ENCODE measurements at places on chromosomes 1 and 21. TPM values are rescaled to one million over a fixed set of nuclear protein-coding genes. Genes with fewer than 3 reads are reported as not detected.

- no peak overlapping the region for H3K27ac ChIP-seq
- DNase-seq = no peak
- no peaks in the 10 kb centered on the region for H3K36me3 ChIP-seq
- no peaks in the 10 kb centered on the region for H3K27me3 ChIP-seq
- no peak overlapping the region for H3K4me3 ChIP-seq
- no peaks in the 10 kb centered on the region for H3K4me1 ChIP-seq
These were observed 17.1 kb downstream of the TEX35 start for GRCh38 chr1:178530037-178530402.

The SPRR4 gene
- not detected for total RNA-seq

The IQGAP3 gene
- 16.6 TPM for total RNA-seq

DNA sequence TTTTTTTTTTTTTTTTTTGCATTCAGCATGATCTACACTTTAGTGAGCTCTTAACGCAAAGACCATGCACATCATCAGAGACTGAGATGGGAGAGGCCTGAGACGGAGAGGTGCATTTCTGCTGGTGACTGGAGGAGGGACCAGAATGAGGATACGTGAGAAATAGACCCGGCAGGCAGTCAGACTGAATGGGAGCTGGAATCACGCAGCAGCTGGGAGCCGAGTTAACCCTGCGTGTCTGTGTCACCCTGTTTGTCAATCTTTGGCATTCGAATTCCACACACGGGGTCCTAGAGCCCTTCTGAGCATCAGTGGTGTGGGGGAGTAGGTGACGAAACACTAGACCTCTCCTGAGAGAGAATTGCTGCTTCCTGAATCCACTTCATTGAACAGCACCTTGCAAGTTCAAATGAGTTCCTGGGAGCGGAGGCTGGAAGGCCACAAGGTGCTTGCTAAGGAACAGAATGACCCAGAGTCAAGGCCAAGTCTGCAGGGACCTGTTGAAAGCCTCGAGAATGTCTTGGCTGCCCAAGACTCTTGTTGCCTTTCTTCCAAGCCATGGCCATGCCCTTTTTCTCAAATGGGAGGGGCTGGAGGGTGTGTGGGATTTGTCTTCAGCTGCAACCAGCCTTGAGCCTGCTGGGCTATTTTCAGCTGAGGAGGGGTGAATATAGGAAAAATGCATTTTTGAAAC lies 123.3 kb downstream of the CNIH3 start:
- H3K36me3 ChIP-seq = no peaks in the 10 kb centered on the region
- H3K27me3 ChIP-seq = peaks cover 50% of the 10 kb centered on the region
- H3K4me1 ChIP-seq = no peaks in the 10 kb centered on the region
- no peak overlapping the region for H3K27ac ChIP-seq

GRCh38 chr1:243938208-243938607 lies 88.2 kb upstream of the AKT3 start:
- H3K36me3 ChIP-seq = no peaks in the 10 kb centered on the region
- no peak overlapping the region for H3K4me3 ChIP-seq
- no peak for DNase-seq
- H3K27ac ChIP-seq = no peak overlapping the region
- H3K27me3 ChIP-seq = no peaks in the 10 kb centered on the region
- H3K4me1 ChIP-seq = peaks cover 8% of the 10 kb centered on the region

GRCh38 chr1:68128157-68128556 lies 77.7 kb upstream of the DIRAS3 start:
- no peak overlapping the region for H3K27ac ChIP-seq
- H3K36me3 ChIP-seq = no peaks in the 10 kb centered on the region
- H3K27me3 ChIP-seq = peaks cover 24% of the 10 kb centered on the region
- no peak overlapping the region for H3K4me3 ChIP-seq
- no peaks in the 10 kb centered on the region for H3K4me1 ChIP-seq

DNA sequence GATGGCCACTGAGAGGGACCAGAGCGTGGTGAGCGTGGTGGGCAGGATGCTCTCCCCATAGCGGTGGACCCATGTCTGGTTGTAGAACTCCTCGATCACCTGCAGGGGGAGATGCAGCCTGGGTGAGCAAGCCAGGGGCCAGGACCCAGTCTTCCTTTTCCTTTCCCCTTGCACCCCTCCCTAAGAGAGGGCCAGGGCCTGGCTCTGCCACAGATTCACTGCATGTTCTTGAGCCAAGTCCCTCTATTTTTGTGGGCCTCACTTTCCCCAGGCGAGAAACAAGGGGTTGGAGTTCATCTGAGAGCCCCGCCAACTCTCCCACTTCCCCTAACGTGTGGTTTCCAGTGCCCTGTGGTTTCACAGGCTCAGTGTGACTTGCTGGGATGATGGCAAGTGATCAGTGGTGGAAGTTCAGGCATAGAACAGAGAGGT lies 27.5 kb downstream of the SLC2A1 start:
- H3K4me1 ChIP-seq = peaks cover 60% of the 10 kb centered on the region
- peak overlapping the region; percentile 53 for H3K27ac ChIP-seq
- H3K27me3 ChIP-seq = no peaks in the 10 kb centered on the region
- peak; percentile 83 for DNase-seq

DNA sequence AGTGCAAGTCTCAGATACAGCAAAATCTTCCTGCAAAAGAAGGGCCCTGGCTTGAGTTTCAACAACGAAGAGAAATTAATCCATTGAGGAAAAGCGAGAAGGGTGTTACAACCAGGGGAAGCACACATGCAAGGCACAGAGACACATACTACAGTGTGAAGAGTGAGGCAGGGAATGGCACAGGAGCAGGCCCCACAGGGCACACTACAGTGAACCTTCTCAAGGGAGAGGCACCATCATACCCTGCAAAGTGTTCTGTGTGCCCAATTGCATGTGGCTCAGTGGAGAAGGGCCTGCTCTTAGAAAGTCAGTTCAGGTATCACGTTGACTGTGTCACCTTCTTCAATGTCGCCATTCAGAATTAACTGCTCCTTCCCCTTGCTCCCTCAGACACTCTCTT lies 60.3 kb downstream of the LMX1A start:
- no peaks in the 10 kb centered on the region for H3K36me3 ChIP-seq
- H3K27ac ChIP-seq = no peak overlapping the region
- no peaks in the 10 kb centered on the region for H3K27me3 ChIP-seq

DNA sequence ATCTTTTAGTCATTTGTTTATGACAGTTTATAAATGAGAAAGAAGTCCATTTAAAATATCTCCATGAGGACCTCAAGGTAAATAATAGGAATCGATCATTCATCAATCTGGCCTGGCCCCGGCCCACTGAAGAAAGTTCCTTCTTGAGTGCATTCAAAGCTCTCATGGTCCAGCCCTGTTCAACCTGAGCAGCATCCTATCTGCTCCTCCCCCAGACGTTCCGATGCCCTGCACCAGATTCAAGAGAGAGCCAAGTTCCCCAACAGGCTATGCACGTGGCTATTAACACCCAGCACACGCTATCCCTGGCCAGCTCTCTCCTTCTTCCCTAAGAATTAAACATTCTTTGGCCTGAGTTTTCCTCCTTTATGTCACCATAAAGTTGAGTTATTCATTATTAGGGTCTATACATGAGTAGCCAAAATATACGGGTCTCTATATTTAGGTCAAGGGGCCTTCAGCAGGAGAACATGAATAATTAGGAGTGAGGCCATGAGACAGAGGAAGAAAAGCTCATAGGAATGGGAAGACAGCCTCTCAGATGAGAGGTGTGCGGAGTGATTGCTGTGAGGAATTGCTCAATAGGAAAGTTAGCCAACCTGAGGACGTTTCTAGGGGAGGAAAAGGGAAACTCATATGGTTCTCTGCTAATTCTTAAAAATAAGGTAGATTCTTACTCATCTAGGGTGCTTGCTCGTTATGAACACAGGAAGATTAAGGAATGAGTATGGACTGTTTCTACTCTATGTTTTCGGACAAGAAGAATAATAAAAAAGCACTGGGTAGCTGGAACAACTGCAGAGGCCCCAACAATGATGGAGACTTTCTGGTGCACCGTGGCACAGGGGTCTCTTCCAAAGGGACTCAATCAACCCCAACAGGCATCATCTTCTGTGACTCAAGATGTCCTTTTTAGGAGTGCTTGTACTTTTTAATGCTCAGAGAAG lies 23.6 kb downstream of the RUNX1 start:
- H3K27ac ChIP-seq = peak overlapping the region; percentile 95
- no peak for DNase-seq
- no peaks in the 10 kb centered on the region for H3K27me3 ChIP-seq
- H3K36me3 ChIP-seq = no peaks in the 10 kb centered on the region
- no peak overlapping the region for H3K4me3 ChIP-seq
- H3K4me1 ChIP-seq = peaks cover 31% of the 10 kb centered on the region

GRCh38 chr21:39005502-39005787 lies 177.8 kb downstream of the PSMG1 start:
- no peaks in the 10 kb centered on the region for H3K36me3 ChIP-seq
- no peak overlapping the region for H3K27ac ChIP-seq
- H3K4me1 ChIP-seq = no peaks in the 10 kb centered on the region
- H3K4me3 ChIP-seq = no peak overlapping the region
- H3K27me3 ChIP-seq = peaks cover 66% of the 10 kb centered on the region

The SPOCD1 gene
- total RNA-seq = 0.22 TPM

DNA sequence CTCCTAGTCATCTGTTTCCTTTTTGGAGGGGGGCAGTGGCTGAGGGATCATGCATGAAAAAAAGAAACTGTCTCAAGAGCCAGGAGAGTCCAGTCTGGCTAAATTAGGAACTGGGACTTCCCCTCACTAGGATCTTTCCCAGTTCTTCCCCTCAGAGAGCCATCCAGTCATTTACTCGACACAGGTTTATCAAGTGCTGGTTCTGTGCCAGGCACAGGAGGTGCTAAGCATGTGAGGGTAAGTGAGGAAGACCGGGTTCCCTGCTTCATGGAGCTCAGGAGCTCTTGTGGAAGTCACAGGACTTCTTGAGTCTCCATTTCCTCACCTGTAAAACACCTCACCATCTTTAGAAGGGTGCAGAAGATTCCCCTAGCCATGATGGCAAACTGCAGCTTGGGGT lies 8.6 kb upstream of the NUAK2 start:
- H3K27ac ChIP-seq = no peak overlapping the region
- no peaks in the 10 kb centered on the region for H3K36me3 ChIP-seq
- no peak overlapping the region for H3K4me3 ChIP-seq
- no peaks in the 10 kb centered on the region for H3K4me1 ChIP-seq
- DNase-seq = no peak

GRCh38 chr1:116537040-116537831 lies 33.6 kb downstream of the CD58 start:
- DNase-seq = peak; percentile 45
- no peak overlapping the region for H3K27ac ChIP-seq
- H3K36me3 ChIP-seq = peaks cover 78% of the 10 kb centered on the region
- no peak overlapping the region for H3K4me3 ChIP-seq

GRCh38 chr1:192577145-192578140 lies 1.9 kb downstream of the RGS1 start:
- no peaks in the 10 kb centered on the region for H3K4me1 ChIP-seq
- no peak overlapping the region for H3K27ac ChIP-seq
- no peaks in the 10 kb centered on the region for H3K27me3 ChIP-seq
- H3K36me3 ChIP-seq = no peaks in the 10 kb centered on the region
- no peak for DNase-seq

GRCh38 chr1:119871881-119872280 lies 24.4 kb downstream of the ADAM30 start:
- no peak for DNase-seq
- no peak overlapping the region for H3K27ac ChIP-seq
- H3K27me3 ChIP-seq = no peaks in the 10 kb centered on the region
- no peaks in the 10 kb centered on the region for H3K36me3 ChIP-seq

GRCh38 chr1:11105586-11105985 lies 5.9 kb upstream of the EXOSC10 start:
- no peaks in the 10 kb centered on the region for H3K27me3 ChIP-seq
- H3K36me3 ChIP-seq = peaks cover 46% of the 10 kb centered on the region
- no peak for DNase-seq

- no peak overlapping the region for H3K4me3 ChIP-seq
- peaks cover 6% of the 10 kb centered on the region for H3K4me1 ChIP-seq
- no peak for DNase-seq
- H3K36me3 ChIP-seq = no peaks in the 10 kb centered on the region
- H3K27me3 ChIP-seq = no peaks in the 10 kb centered on the region
These were observed 29.6 kb upstream of the NPPB start for GRCh38 chr1:11888206-11888876.

GRCh38 chr1:32816676-32817158 lies 441 bp downstream of the YARS1 start:
- peaks cover 39% of the 10 kb centered on the region for H3K4me1 ChIP-seq
- H3K27ac ChIP-seq = peak overlapping the region; percentile 98
- no peak for DNase-seq
- H3K27me3 ChIP-seq = no peaks in the 10 kb centered on the region
- H3K4me3 ChIP-seq = peak overlapping the region; percentile 74
- H3K36me3 ChIP-seq = peaks cover 45% of the 10 kb centered on the region

DNA sequence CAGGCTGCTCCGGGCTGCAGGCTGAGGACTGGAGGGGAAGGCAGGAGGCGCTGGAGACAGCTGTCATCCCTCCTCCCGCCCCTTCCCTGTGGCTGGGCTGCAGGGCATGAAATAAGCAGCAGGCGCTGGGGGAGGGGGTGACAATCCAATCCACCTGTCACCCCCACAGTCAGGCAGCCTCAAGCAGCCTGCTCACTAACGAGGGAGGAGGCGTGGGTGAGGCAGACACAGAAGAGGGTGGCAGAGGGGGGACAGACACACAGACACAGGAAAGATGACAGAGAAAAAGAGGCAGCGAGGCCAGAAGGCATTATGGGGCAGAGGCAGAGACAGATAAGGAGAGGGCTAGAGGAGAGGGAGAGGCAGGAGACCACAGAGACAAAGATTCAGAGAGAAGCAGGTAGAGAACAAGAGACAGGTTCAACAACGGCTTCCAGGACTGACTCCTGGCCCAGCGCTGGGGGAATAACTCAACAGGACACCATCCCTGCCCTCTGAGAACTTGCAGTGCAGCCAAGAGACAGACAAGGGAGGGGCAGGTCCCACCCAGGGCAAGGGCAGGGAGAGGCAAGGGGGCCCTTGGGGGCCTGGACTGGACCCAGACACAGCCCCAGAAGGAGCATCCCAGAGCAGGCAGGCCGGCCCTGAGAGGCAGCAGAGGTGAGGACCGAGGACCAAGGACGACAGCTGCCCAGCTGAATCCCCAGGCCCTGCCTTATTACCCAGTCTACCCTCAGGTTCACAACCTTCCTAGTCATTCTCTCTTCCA lies 11.2 kb downstream of the MEF2D start:
- no peaks in the 10 kb centered on the region for H3K36me3 ChIP-seq
- H3K27ac ChIP-seq = peak overlapping the region; percentile 38
- H3K27me3 ChIP-seq = no peaks in the 10 kb centered on the region
- H3K4me3 ChIP-seq = no peak overlapping the region
- DNase-seq = peak; percentile 57
